ENCODE measurements at places on chromosomes 16 and 17. TPM values are rescaled to one million over a fixed set of nuclear protein-coding genes. Genes with fewer than 3 reads are reported as not detected.
A peak's percentile ranks its signal among the peaks of the same experiment; 100 is the strongest.

CCL15 gene
- not detected for total RNA-seq

CCDC200 gene
- total RNA-seq, result not detected

ITGA2B gene
- 13.3 TPM for total RNA-seq

GRCh38 chr16:85037050-85037410, 9.4 kb downstream of the KIAA0513 start:
- no peak for DNase-seq

- no peak for DNase-seq
These were observed 3.5 kb downstream of the SPDYE4 start for GRCh38 chr17:8754890-8755289.

GRCh38 chr17:66737524-66737923, 97.4 kb upstream of the CACNG5 start:
- DNase-seq, result peak; percentile 79

DNA sequence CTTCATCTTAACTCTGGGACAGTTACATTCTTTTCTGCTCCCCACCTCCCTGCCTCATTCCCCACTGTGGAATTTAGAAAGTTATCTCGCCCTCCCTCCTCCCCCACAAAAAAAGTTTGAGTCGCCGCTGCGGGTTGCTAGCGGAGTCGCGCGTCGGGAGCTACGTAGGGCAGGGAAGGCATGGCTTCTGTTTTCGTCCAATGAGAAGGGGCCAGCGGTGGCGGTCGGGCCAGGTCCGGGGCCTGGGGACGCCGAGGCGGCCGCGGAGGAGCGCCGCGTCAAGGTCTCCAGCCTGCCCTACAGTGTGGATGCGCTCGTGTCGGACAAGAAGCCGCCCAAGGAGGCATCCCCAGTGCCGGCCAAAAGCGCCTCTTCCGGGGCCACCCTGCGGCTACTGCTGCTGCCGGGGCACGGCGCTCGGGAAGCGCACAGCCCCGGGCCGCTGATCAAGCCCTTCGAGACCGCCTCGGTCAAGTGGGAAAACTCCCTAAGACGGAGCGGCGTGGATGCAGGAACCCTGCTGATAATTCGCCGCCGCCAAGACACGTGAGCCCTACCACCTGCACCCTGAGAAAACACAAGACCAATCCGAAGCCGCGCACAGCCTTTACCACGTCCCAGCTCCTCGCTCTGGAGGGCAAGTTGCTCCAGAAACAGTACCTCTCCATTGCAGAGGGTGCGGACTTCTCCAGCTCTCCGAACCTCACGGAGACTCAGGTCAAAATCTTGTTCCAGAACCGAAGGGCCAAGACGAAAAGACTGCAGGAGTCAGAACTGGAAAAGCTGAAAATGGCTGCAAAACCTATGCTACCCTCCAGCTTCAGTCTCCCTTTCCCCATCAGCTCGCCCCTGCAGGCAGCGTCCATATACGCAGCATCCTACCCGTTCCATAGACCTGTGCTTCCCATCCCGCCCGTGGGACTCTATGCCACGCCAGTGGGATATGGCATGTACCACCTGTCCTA, 8.9 kb downstream of the OR4D1 start:
- peak; percentile 87 for DNase-seq

GRCh38 chr17:72336026-72336803, 215.4 kb downstream of the SOX9 start:
- DNase-seq, result peak; percentile 49

All from GM23338 (cell line).